ENCODE measurements at places on chromosomes 1 and 21. TPM values are rescaled to one million over a fixed set of nuclear protein-coding genes. Genes with fewer than 3 reads are reported as not detected.

- H3K4me3 ChIP-seq = no peak overlapping the region
- H3K4me1 ChIP-seq = no peaks in the 10 kb centered on the region
- no peak for DNase-seq
Observed at GRCh38 chr1:3077081-3077480, 8.1 kb downstream of the PRDM16 start.

- H3K4me1 ChIP-seq = peaks cover 48% of the 10 kb centered on the region
- H3K4me3 ChIP-seq = peak overlapping the region; percentile 94
- peaks cover 2% of the 10 kb centered on the region for H3K27me3 ChIP-seq
Observed at GRCh38 chr1:6200188-6200809, 904 bp upstream of the RPL22 start.

DNA sequence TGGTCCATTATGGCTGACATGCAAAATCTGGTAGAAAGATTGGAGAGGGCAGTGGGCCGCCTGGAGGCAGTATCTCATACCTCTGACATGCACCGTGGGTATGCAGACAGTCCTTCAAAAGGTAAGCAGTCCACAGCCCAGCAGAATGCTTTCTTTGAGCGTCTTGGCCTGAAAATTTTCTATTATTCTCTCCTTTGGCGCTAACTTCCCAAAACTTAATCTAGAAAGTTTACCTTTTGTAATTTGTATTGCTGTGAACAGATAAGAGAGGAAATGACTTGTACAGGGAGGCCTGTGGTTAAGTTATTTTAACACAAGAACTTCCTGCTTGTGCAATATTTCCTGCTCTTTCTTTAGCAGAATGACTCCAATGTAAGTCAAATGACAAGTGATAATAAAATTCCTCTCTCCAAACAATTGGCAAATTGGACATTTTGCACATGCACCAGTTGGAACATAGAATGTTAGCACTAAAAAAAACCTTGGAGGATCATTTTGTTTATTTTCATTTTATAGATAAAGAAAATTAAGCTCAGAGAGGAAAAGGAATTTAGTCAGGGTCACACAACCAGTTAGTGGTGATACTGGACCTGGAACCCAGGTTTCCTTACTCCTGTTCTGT lies 18.9 kb downstream of the CAP1 start:
- peak overlapping the region; percentile 53 for H3K4me3 ChIP-seq
- DNase-seq = peak; percentile 3
- H3K4me1 ChIP-seq = peaks cover 83% of the 10 kb centered on the region

Gene SELP
- total RNA-seq = 0.13 TPM

Gene AQP10
- not detected for total RNA-seq

Gene OR6K3
- not detected for total RNA-seq

- H3K27ac ChIP-seq = no peak overlapping the region
- DNase-seq = no peak
- no peaks in the 10 kb centered on the region for H3K36me3 ChIP-seq
- no peaks in the 10 kb centered on the region for H3K4me1 ChIP-seq
Observed at GRCh38 chr1:93980320-93981273, 71.4 kb upstream of the GCLM start.

- H3K27me3 ChIP-seq = peaks cover 2% of the 10 kb centered on the region
- no peak overlapping the region for H3K4me3 ChIP-seq
- no peak for DNase-seq
- peaks cover 17% of the 10 kb centered on the region for H3K36me3 ChIP-seq
- no peak overlapping the region for H3K27ac ChIP-seq
Observed at GRCh38 chr1:231550448-231550781, 21.9 kb downstream of the TSNAX start.

Gene CGN
- 0.91 TPM for total RNA-seq

DNA sequence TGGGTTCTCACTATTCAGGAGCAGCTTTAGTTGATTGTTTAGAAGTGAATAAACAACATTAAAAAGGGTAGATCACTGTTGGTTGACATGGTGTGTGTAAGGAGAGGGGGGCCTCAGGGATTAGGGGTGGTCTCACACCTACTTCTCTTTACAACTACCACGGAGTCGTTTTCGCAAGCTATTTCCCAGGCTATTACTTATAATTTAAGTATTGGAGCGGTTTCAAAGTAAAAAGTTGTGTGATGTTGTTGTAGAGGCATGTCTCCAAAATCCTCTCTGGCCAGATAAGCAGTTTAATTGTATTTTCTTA lies 1.3 kb downstream of the GPSM2 start:
- no peak overlapping the region for H3K27ac ChIP-seq
- DNase-seq = no peak
- peaks cover 6% of the 10 kb centered on the region for H3K27me3 ChIP-seq
- H3K36me3 ChIP-seq = peaks cover 11% of the 10 kb centered on the region
- peaks cover 45% of the 10 kb centered on the region for H3K4me1 ChIP-seq

Gene ARTN
- 0.88 TPM for total RNA-seq

Gene S100A1
- not detected for total RNA-seq

Gene TIE1
- total RNA-seq = 0.64 TPM

GRCh38 chr1:3323796-3324703 lies 130.4 kb upstream of the ARHGEF16 start:
- no peaks in the 10 kb centered on the region for H3K36me3 ChIP-seq
- peaks cover 2% of the 10 kb centered on the region for H3K27me3 ChIP-seq
- DNase-seq = no peak
- no peaks in the 10 kb centered on the region for H3K4me1 ChIP-seq

DNA sequence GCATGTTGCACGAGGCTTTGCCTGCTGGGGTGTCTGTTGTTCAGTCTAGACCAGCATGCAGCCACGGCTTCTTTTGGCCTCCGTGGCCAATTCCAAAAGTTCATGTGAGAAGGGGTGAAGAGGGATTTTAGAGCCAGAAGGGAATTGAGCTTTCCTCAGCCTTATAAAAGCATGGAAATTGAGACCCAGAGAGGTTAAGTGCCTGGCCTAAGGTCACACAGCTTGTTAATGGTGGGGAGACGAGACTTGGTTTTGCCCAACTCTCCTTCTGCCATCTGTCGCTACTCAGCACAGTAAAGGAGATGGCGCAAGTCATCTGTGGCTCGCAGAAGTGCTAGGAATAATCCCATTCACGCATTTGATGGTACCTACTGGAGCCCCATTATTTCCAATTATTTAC lies 25.7 kb downstream of the ZBTB18 start:
- H3K27ac ChIP-seq = no peak overlapping the region
- no peaks in the 10 kb centered on the region for H3K36me3 ChIP-seq
- H3K27me3 ChIP-seq = peaks cover 16% of the 10 kb centered on the region
- no peak for DNase-seq

DNA sequence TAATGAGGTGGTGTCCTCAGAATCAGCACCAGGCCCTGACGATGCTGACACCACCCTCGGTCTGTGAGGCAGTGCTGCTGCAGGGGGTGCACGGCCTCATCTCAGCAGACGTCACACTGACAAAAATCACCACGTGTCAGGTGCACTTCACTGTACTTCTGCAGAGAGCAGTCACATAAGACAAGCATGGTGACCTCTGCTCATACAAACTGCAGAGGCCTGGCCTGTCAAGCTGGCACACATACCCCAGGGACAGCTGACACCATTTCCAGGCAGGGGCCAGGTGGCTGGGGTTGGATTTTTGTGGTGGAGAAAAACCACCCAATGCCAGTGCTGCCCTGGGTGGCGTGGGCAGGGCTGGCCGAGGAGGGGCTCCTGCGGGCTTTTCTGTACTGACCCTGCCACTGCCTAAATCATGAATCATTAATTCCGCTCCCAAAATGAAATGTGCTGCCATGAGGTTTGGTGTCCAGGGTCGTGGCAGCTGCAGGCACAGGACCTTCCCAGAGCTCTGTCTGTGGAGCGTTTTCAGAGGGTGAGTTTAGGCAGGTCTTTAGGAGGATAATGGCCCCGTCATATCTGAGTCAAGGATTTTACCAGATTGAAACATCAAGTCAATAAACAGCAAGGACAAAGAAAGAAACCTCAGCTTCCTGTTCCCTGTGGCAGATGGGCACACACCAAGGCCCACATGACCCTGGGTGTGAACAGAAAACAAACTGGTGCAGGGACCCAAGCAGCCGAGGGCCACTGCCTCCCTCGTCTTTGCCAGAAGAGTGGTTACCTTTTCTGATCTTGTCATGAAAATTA lies 33.4 kb upstream of the GPR153 start:
- no peak overlapping the region for H3K4me3 ChIP-seq
- no peak for DNase-seq
- H3K36me3 ChIP-seq = peaks cover 5% of the 10 kb centered on the region

- no peaks in the 10 kb centered on the region for H3K4me1 ChIP-seq
- no peak for DNase-seq
- peaks cover 1% of the 10 kb centered on the region for H3K36me3 ChIP-seq
- no peak within 1 kb of the TSS for H3K27ac ChIP-seq
Observed at GRCh38 chr1:203229471-203230135, at the start of gene CHIT1. Gene CHIT1 (minus strand): TSS chr1:203229673. CDS start chr1:203229636, 37 bp downstream.

- H3K27ac ChIP-seq = no peak overlapping the region
- no peak overlapping the region for H3K4me3 ChIP-seq
- H3K27me3 ChIP-seq = peaks cover 32% of the 10 kb centered on the region
- H3K4me1 ChIP-seq = peaks cover 6% of the 10 kb centered on the region
- DNase-seq = no peak
Observed at GRCh38 chr1:40780678-40781607, 2.6 kb upstream of the KCNQ4 start.

DNA sequence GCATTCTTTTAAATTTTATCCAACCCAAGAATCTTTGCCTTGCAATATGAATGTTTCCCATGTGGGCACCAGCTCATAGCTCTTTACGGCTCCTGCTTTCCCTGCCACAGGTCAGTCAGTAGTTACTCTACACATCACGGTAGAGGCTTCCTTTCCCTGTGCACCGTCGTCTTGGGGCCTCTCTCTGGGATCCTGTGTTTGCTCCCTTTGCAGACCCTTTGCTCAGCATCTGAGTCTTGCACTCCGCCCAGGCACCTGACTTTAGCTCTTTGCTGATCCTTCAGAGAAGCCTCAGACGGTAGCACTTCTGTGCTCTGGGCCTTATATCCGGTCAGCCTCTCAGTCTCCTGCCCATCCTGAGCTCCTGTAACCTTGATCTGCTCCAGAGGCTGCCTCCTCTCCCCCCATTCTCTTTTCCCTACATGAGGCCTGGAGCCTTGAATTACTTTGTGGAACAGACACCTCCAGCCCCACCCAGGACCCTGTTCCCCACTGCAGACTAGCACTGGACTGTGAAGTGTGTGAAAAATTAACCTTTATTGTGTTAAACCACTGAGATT lies 183.5 kb upstream of the HMGB4 start:
- H3K4me3 ChIP-seq = no peak overlapping the region
- DNase-seq = no peak

Gene IL19
- not detected for total RNA-seq

DNA sequence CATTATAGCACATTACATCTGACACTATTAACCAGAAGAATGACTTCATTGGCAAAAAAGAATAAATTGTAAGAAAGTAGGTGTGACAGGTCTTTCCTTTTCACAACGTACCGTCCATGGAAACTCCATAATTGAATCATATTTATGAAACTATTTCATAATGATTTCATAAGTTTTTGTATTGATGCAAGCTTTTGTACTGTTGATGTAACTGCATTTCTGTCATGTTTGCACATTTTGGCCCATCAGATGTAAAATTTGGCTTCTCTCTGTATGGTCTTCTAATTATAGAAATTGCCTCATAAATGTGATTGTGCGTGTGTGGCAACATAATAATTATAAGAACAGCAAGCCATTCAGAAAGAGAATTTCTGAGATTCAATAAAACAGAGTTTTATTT lies 180.7 kb upstream of the ZNHIT6 start:
- H3K27me3 ChIP-seq = no peaks in the 10 kb centered on the region
- H3K4me1 ChIP-seq = no peaks in the 10 kb centered on the region
- no peak for DNase-seq
- H3K36me3 ChIP-seq = no peaks in the 10 kb centered on the region
- H3K27ac ChIP-seq = no peak overlapping the region

GRCh38 chr1:109248797-109249629 lies at the start of gene CELSR2:
Gene CELSR2 (plus strand): TSS chr1:109249539. CDS start chr1:109250080, 541 bp downstream.
- peak; percentile 67 for DNase-seq
- peak within 1 kb of the TSS; percentile 72 for H3K4me3 ChIP-seq
- peaks cover 14% of the 10 kb centered on the region for H3K27me3 ChIP-seq

- DNase-seq = no peak
- H3K36me3 ChIP-seq = no peaks in the 10 kb centered on the region
- no peak overlapping the region for H3K4me3 ChIP-seq
- H3K4me1 ChIP-seq = no peaks in the 10 kb centered on the region
- no peaks in the 10 kb centered on the region for H3K27me3 ChIP-seq
- no peak overlapping the region for H3K27ac ChIP-seq
Observed at GRCh38 chr1:217539510-217539909, 91.4 kb downstream of the GPATCH2 start.

DNA sequence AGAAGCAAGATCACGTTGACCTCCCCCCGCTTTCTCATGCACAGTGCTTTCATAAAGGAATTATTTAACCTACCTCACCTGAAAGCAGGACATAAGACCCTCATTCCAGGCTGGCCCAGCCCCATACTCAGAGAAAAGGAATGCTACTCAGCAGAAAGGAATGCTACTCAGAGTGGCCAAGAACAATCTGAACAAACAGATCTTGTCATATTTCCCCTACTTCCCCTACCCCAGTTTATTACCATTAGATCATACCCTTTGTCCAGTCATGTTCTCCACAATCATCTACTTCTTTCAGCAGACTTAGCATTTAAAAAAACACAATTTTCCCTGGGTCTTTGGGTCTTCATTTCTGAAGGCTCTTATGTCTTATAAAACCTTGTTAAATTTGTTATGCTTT lies 89.8 kb downstream of the SLC16A1 start:
- no peak overlapping the region for H3K27ac ChIP-seq
- no peak for DNase-seq
- H3K4me3 ChIP-seq = no peak overlapping the region

Gene PTGFRN
- 38.0 TPM for total RNA-seq

DNA sequence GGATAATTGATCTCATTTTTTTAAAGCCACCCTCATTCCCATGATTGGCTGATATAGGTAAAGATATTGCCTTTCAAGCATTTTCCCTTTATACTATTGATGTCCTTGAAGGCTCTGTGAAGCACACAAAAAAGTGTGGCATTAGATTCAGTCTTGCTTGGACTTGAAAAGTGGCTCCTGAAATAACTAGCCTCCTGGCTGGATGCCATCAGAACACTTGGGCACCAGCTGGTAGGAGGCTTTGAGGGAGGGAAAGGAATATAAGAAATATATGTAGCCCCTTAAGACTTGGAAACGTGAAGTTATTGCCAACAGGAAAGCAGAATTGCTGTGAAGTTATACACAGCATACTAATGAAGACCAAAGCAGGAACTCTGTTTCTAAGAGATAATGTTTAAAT lies 14.1 kb downstream of the MTR start:
- H3K4me3 ChIP-seq = no peak overlapping the region
- no peak for DNase-seq
- H3K36me3 ChIP-seq = peaks cover 58% of the 10 kb centered on the region
- no peaks in the 10 kb centered on the region for H3K27me3 ChIP-seq
- H3K27ac ChIP-seq = no peak overlapping the region

- no peaks in the 10 kb centered on the region for H3K36me3 ChIP-seq
- no peak overlapping the region for H3K27ac ChIP-seq
- H3K27me3 ChIP-seq = peaks cover 2% of the 10 kb centered on the region
- H3K4me1 ChIP-seq = no peaks in the 10 kb centered on the region
Observed at GRCh38 chr1:230622151-230622550, 20.1 kb upstream of the COG2 start.

Gene ADCY10
- total RNA-seq = not detected

Gene FAM72B
- 24.3 TPM for total RNA-seq

DNA sequence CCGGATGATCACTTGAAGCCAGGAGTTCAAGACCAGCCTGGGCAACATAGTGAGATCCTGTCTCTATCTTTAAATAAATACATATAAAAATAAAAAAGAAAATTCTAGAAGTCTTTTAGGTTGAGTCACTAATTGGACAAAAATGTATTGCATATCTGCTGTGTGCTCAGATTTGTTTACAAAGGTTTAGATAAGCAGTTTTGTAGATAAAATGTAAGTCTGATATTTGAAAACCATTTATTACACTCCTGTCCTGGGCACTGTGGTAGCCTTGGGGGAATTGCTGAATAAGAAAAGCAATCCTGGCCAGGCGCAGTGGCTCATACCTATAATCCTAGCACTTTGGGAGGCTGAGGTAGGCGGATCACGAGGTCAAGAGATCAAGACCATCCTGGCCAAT lies 11.6 kb downstream of the GMEB1 start:
- H3K4me3 ChIP-seq = no peak overlapping the region
- DNase-seq = no peak
- no peaks in the 10 kb centered on the region for H3K4me1 ChIP-seq
